ENCODE measurements at places on chromosomes 12 and 14. TPM values are rescaled to one million over a fixed set of nuclear protein-coding genes. Genes with fewer than 3 reads are reported as not detected.

SYT1 gene
- total RNA-seq = 19.5 TPM

BTG1 gene
- 95.1 TPM for total RNA-seq

SPX gene
- 0.19 TPM for total RNA-seq

GRCh38 chr14:49966971-49967630 lies 74.2 kb downstream of the ARF6 start:
- no peak overlapping the region for H3K4me3 ChIP-seq
- peaks cover 22% of the 10 kb centered on the region for H3K4me1 ChIP-seq
- H3K27ac ChIP-seq = no peak overlapping the region
- H3K27me3 ChIP-seq = no peaks in the 10 kb centered on the region

OSGEP gene
- total RNA-seq = 68.1 TPM

- H3K4me1 ChIP-seq = peaks cover 10% of the 10 kb centered on the region
- H3K4me3 ChIP-seq = no peak overlapping the region
- no peak overlapping the region for H3K27ac ChIP-seq
- no peak for DNase-seq
Measured at GRCh38 chr12:46360908-46361666, 11.5 kb downstream of the SLC38A2 start.

GRCh38 chr12:52790427-52791270 lies 5.3 kb downstream of the KRT3 start:
- H3K4me3 ChIP-seq = no peak overlapping the region
- H3K36me3 ChIP-seq = no peaks in the 10 kb centered on the region
- H3K27ac ChIP-seq = no peak overlapping the region
- DNase-seq = no peak

GRCh38 chr12:95218150-95219133 lies 835 bp downstream of the VEZT start:
- peaks cover 51% of the 10 kb centered on the region for H3K4me1 ChIP-seq
- H3K36me3 ChIP-seq = peaks cover 2% of the 10 kb centered on the region
- peak; percentile 2 for DNase-seq
- H3K27me3 ChIP-seq = no peaks in the 10 kb centered on the region
- peak overlapping the region; percentile 93 for H3K4me3 ChIP-seq

ABCD4 gene
- total RNA-seq = 98.8 TPM

COCH gene
- 16.8 TPM for total RNA-seq

CLEC4C gene
- not detected for total RNA-seq

- H3K27ac ChIP-seq = peak overlapping the region; percentile 59
- DNase-seq = peak; percentile 5
- H3K36me3 ChIP-seq = peaks cover 19% of the 10 kb centered on the region
- H3K27me3 ChIP-seq = no peaks in the 10 kb centered on the region
- peaks cover 46% of the 10 kb centered on the region for H3K4me1 ChIP-seq
Measured at GRCh38 chr12:110199339-110200123, 75.4 kb downstream of the IFT81 start.

DNA sequence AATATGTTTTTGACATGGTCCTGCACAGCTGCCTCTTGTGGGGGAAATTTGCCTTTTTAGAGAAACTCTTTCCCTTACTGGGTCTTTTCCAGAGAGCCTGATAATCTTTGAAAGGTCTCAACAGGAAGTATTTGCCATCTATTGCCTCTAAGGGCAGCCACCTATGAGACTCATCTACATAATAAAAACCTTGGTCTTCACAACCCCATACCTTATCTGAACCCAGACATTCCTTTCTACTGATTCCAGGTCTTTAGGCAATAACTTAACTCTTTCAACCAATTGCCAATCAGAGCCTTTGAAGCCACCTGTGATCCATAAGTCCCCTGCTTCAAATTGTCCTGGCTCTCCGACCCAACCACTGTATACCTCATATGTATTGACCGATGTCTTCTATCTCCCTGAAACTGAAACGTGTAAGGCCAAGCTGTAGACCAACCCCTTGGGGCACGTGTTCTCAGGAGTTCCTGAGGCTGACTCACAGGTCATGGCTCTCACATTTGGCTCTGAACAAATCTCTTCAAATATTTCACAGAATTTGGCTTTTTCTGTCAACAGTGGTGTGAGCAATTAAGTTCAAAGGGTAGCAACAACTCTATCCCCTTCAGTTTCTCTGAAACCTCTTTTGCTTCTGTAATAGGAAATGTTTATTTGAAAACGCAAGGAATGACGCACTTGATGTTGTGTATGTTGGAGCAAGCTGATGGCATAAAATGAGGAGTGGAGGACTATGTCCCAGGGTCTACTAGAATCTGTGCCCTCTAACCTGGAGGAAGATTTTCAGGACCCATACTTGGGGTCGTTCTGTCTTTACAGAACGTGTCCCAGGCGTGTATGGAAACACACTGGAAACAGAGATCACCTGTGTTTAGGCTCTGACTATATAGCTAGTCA lies 49.2 kb upstream of the EIF5 start:
- no peak overlapping the region for H3K4me3 ChIP-seq
- no peak for DNase-seq
- H3K4me1 ChIP-seq = peaks cover 7% of the 10 kb centered on the region
- no peak overlapping the region for H3K27ac ChIP-seq
- peaks cover 63% of the 10 kb centered on the region for H3K27me3 ChIP-seq

GRCh38 chr14:89294060-89294459 lies 123.0 kb downstream of the FOXN3 start:
- H3K27ac ChIP-seq = peak overlapping the region; percentile 81
- DNase-seq = no peak
- H3K27me3 ChIP-seq = peaks cover 3% of the 10 kb centered on the region
- no peaks in the 10 kb centered on the region for H3K36me3 ChIP-seq

GUCY2C gene
- total RNA-seq = not detected

TTC9 gene
- total RNA-seq = 4.2 TPM

HOXC6 gene
- total RNA-seq = 10.7 TPM

GRCh38 chr12:12333407-12334366 lies 16.4 kb downstream of the MANSC1 start:
- H3K4me3 ChIP-seq = no peak overlapping the region
- no peaks in the 10 kb centered on the region for H3K27me3 ChIP-seq
- H3K27ac ChIP-seq = no peak overlapping the region
- DNase-seq = no peak

GRCh38 chr14:74594606-74595005 lies 17.4 kb downstream of the LTBP2 start:
- DNase-seq = no peak
- H3K27me3 ChIP-seq = no peaks in the 10 kb centered on the region
- no peaks in the 10 kb centered on the region for H3K36me3 ChIP-seq
- no peak overlapping the region for H3K4me3 ChIP-seq
- peak overlapping the region; percentile 50 for H3K27ac ChIP-seq
- H3K4me1 ChIP-seq = peaks cover 19% of the 10 kb centered on the region

DNA sequence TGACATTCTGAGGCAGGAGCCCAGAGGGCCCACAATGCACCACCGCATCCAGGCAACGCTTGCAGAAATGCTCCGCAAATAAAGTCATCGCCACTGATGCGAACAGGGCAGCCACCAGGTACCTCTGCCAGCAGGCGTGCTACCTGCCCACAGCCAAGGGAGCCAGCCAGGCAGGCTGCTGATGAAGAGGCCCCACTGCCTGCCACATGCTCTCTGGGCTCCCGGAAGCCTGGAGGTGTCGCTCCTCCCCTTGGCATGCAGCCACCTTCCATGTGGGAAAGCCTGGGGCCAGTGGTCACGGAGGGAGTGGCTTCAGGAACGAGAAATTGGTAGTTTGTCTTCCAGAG lies 14.7 kb downstream of the GPR132 start:
- no peak overlapping the region for H3K4me3 ChIP-seq
- H3K4me1 ChIP-seq = peaks cover 4% of the 10 kb centered on the region
- no peak overlapping the region for H3K27ac ChIP-seq
- no peaks in the 10 kb centered on the region for H3K36me3 ChIP-seq
- H3K27me3 ChIP-seq = peaks cover 3% of the 10 kb centered on the region
- DNase-seq = no peak

- H3K4me1 ChIP-seq = peaks cover 66% of the 10 kb centered on the region
- H3K36me3 ChIP-seq = no peaks in the 10 kb centered on the region
- H3K4me3 ChIP-seq = peak overlapping the region; percentile 26
- no peak for DNase-seq
- H3K27me3 ChIP-seq = peaks cover 45% of the 10 kb centered on the region
- H3K27ac ChIP-seq = peak overlapping the region; percentile 62
Measured at GRCh38 chr12:131367983-131368667, 342.8 kb upstream of the SFSWAP start.

KCNA5 gene
- total RNA-seq = not detected

DNA sequence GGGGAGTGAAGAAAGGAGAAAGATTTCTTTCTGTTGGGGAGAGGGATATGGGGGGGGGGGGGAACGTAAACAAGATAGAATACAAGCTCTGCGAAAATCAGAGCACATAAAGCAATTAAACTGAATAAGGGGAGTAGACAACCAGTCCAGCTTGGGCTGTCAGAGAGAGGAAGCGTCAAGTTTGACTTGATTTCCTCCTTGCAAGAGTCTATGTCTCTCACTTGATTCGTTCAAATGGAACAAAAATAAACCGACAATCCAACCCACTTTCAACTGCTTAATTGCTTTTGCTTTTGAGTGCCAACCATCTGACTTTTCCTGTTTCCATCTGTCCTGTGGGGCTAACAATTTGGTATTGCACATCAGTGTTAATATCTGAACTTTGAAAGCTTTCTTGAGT lies 942 bp downstream of the SYT1 start:
- peak overlapping the region; percentile 97 for H3K4me3 ChIP-seq
- H3K27me3 ChIP-seq = peaks cover 51% of the 10 kb centered on the region
- no peak for DNase-seq
- no peaks in the 10 kb centered on the region for H3K36me3 ChIP-seq
- peaks cover 32% of the 10 kb centered on the region for H3K4me1 ChIP-seq
- H3K27ac ChIP-seq = peak overlapping the region; percentile 50

GRCh38 chr14:99574099-99574880 lies 29.7 kb downstream of the CCDC85C start:
- peak overlapping the region; percentile 60 for H3K27ac ChIP-seq
- peaks cover 14% of the 10 kb centered on the region for H3K27me3 ChIP-seq
- H3K36me3 ChIP-seq = no peaks in the 10 kb centered on the region
- peaks cover 55% of the 10 kb centered on the region for H3K4me1 ChIP-seq

DNA sequence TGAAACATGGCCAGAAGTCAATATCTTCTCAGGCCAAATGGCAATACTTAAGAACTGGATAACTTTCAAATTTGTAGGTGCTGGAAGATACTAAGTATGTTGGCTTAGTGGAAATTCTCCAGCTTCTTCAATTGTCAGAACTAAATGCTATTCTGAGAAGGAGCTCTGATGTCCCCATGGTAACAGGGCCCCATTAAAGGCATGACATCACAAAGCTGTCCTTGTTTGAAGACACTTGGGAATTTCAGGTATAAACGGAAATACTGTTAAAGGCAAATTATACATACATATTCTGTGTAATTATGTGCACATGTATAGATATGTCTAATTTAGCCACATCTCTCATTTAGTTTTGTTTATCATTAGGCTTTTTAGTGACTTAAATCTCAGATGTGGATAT lies 210.0 kb upstream of the SEL1L start:
- H3K27ac ChIP-seq = no peak overlapping the region
- no peaks in the 10 kb centered on the region for H3K27me3 ChIP-seq
- no peaks in the 10 kb centered on the region for H3K36me3 ChIP-seq
- no peak for DNase-seq

- H3K4me1 ChIP-seq = peaks cover 9% of the 10 kb centered on the region
- H3K36me3 ChIP-seq = no peaks in the 10 kb centered on the region
- no peak overlapping the region for H3K27ac ChIP-seq
- no peak overlapping the region for H3K4me3 ChIP-seq
- peaks cover 11% of the 10 kb centered on the region for H3K27me3 ChIP-seq
Measured at GRCh38 chr14:88201851-88202250, 121.2 kb downstream of the KCNK10 start.

DNA sequence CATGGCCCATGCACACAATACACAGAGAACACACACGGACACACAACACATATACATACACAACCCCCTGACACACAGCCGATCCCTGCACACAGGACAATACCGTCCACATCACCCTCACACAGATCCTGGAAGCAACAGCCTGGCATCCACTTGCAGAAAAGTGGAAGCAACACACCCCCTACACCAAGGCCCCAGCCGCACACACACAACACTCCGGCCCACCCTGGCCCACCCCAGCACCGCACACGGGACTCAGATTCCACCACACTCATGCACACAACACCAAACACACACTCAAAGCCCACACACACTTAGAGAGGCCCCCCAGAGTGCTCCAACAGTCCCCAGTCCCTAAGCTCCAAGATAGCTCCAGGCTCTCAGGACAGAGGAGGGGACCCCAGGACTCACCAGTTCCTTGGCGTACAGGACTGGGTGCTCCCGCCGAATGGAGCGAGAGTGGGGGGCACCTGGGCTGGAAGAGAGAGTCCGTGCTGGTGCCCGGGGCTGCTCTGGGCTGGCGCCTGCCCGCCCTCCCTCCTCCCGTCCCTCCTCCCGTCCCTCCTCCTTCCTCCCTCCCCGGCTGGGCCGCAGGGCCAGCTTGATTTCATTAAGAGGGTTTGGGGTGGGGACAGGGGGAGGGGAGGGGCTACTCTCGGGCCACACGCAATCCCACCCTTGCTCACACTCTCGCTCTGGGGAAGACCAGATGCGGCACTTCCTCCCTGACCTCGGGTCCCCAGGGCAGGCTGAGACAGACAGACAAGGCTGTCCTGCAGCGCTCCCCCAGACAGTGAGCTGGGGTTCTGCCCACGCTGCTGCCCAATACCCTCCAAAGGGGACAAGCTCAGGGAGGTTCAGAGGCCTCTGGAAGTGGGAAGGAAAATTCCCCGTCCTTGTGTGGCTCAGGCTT lies at the start of gene TMEM119:
Gene TMEM119, minus strand, starts transcription at position 526 of the 913 bp plus-strand sequence. CDS start 5,701 bp downstream, outside the sequence.
- H3K27me3 ChIP-seq = no peaks in the 10 kb centered on the region
- H3K4me3 ChIP-seq = no peak within 1 kb of the TSS
- peaks cover 7% of the 10 kb centered on the region for H3K4me1 ChIP-seq
- H3K36me3 ChIP-seq = no peaks in the 10 kb centered on the region

DNA sequence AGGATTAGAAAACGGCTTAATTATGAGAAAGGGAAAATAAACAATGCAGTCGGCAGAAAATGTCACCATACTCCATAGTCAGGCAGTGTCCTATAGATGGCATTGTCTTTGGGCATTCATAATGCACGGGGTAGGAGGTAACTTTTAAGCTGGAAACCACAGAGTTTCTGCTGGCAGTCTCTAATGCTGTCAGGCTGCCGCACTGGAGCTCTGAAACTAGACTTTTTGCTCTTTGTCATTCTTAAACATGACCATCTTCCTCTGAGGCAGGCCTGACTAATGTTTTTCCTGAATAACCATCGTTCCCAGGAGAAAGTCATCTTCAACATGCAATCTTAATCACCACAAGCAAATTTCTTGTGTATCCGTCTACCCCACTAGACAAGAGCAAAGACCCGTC lies 108.8 kb downstream of the ETNK1 start:
- no peaks in the 10 kb centered on the region for H3K36me3 ChIP-seq
- peaks cover 3% of the 10 kb centered on the region for H3K4me1 ChIP-seq
- DNase-seq = no peak

CAPZA3 gene
- total RNA-seq = not detected

GRCh38 chr12:65189028-65189718 lies 19.8 kb downstream of the LEMD3 start:
- no peaks in the 10 kb centered on the region for H3K27me3 ChIP-seq
- no peak for DNase-seq
- H3K4me1 ChIP-seq = peaks cover 8% of the 10 kb centered on the region
- peaks cover 8% of the 10 kb centered on the region for H3K36me3 ChIP-seq

GRCh38 chr14:62062645-62063044 lies 300.4 kb downstream of the SNAPC1 start:
- H3K27ac ChIP-seq = no peak overlapping the region
- H3K4me1 ChIP-seq = peaks cover 11% of the 10 kb centered on the region
- no peak for DNase-seq

Measured in neural crest cell (in vitro differentiated cells).